ENCODE measurements at places on chromosomes 12 and 14.

DNA sequence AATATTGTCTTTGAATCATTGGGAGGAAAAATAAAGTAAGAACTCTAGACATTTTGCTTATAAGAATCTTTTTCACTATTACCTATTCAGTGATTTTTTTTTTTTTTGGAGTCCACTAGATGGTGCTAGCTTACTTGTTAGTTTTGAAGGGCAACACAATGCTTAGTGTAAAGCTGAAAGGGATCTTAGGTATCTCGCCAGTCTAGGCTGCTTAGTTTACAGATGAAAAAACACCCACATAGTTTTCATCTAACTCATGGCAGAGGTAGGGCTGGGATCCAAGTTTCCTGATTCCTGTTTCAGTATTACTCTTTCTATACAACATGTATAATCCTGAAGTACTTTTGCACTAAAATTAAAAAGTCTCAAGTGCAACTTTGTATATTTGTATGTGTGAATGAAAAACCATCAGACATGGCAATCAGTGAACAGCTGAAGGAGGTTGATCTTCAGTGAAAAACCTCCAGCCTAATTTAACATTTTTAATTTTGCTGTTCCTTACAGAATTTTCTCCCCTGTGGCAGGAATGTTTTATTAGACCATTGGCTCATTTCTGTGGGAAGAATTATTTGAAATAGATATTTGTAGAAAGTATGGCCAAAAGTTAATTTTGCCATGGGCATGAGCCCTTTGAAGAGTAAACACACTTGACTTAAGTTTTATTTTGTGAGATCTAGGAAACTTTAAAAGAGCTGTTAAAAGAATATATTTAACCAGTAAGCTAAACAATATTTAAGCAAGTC is 40.7 kb downstream of the LRRIQ1 start:
- no peak for DNase-seq

- DNase-seq = no peak
Observed at GRCh38 chr12:26748412-26748740, 84.6 kb downstream of the ITPR2 start.

- no peak for DNase-seq
Observed at GRCh38 chr12:53738406-53739213, 11.4 kb upstream of the CALCOCO1 start.

- no peak for DNase-seq
Observed at GRCh38 chr14:51596488-51597117, 55.1 kb upstream of the FRMD6 start.

DNA sequence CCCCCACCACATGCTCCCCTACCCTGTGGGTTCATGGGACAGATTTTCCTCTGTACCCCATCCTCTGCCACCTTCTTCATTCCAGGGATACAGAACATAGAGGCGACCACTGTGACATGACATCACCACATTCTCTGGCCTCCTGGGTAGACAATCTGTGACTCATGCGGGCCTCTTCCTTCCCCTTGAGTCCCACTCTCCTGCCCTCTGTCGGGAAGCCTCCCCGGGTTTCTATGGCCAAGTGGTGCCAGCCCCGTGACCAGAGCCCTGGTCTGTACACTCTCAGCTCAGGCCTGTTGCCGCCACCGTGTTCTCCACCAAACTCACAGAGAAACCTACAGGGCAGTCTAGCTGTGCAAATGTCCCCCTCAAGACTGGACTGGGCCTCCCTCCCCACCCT is 8.0 kb downstream of the CLMN start:
- DNase-seq = no peak

GRCh38 chr12:76713986-76714385 is 49.9 kb upstream of the ZDHHC17 start:
- DNase-seq = no peak

DNA sequence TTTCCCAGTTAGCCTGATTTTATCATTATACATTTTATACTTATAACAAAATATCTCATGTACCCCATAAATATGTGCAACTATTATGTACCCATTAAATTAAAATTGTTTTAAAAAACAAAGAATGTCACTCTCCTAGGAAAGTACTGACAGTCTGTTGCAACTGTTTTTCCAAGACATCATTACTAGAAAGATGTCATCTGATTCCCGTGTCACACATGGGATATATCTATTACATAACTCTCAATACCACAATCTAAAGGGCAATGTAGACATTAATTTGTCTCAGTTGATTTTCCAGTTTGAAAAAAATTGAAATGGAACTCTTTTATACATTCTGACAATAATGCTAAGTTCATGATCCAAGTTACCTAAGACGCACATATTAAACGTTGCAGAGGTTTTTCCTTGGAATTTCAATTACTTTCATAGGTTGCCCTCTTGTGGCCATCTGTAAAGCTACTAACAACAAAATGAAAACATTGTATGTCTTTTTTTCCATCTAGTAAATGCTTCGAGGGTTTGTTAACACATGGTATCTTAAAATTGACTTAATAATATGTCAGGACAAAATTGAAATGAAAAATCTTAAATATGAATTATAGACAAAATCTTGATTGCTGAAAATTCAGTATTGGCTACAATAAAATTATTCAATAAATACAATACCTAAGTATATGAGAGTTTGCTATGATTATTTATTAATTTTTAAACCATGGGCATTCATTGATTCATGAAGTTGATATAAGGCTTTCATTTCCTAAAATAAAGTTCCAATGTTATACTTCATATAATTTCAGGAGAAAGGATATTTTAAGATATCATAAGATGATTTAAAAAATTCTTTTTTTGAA is 131.6 kb downstream of the PPFIA2 start:
- no peak for DNase-seq

All from activated T-helper 1 cell treated with anti-CD3 and anti-CD28 coated beads, Interleukin-12 subunit alpha, Interleukin-12 subunit beta, Interleukin-2, Interleukin-4 antibody, amounts not matched to agents 30 ng/mL and 10 ng/mL and 1 ng/mL, durations not matched to agents 14 hours and 24 hours and 36 hours (primary cell).